Activated CD4-positive, alpha-beta T cell treated with anti-CD3 and anti-CD28 coated beads, Interleukin-2, Interleukin-4, amounts not matched to agents 100 ng/mL and 50 ng/mL, durations not matched to agents 16 hours and 8 hours (primary cell): ENCODE measurements at places on chromosomes 7 and 10.
A peak's percentile ranks its signal among the peaks of the same experiment; 100 is the strongest.

DNA sequence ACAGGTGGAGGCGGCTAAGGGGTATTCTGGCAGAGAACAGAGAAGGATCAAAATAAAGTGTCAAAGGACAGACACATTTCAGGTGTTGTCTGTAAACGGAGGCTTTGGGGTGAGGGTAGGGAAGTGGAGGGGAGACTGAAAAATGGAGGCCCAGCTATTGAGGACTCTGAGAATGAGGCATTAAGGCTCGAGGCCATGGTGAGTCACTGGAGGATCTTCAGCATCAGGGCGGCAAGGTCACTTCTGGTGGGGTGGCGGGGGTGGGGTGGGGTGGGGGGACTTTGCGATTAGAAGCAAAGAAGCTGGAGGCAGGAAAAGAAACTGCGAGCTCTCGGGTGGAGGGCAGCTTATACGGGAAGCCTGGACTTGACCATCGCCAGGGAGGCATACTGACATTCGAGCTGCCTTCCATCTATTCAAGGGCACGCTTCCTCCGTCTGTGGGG, 58.4 kb upstream of the PCGF5 start:
- DNase-seq, result peak; percentile 8

GRCh38 chr7:2959103-2959680, 84.5 kb downstream of the CARD11 start:
- no peak for DNase-seq

- DNase-seq, result no peak
Measured at GRCh38 chr10:89640241-89640640, 4.8 kb downstream of the PANK1 start.

DNA sequence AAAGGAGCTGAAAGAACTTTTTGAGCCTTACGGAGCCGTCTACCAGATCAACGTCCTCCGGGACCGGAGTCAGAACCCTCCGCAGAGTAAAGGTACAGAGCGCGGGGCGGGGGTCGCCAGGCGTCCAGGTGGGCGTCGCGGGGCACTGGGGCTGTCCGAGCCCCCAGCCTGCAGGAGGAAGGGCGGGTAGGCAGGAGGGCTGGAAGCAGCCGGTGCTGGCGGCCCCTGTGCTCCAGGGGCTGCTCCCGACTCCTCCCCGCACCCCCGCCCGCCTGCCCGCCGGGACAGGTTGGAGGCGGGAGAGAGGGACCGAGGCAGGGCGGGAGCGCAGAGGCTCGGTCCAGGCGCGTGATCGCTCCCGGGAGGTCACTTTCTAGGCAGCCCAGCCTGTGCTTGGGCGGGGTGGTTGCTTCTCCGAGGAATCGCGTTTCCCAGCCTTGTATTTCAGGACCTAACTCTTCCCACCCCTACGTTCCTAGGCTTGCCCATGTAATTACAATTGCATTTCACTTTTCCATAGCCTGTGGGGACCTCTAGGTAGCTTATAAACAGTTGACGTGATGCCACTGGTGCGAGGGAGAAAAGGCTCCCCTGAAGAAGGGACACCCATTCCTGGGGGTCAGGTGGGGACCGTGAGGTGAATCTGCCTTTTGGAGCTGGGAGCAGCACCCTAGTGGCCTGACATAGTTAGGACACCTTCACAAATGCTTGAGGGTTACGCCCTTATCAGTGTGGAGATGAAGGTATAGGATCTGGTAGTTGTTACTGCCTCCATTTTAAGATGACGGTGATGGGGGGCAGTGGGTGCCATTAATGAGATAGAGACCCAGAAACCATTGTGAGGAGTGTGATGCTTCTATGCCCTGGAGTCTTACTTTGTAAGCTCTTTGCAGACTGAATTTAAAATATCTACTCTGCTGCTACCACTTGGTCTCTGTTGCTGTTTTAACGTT, 148.2 kb downstream of the CELF2 start:
- peak; percentile 90 for DNase-seq
